Stimulated activated CD8-positive, alpha-beta memory T cell treated with anti-CD3 and anti-CD28 coated beads, Interleukin-15, amount 100 ng/mL, for 1 hour (primary cell): ENCODE measurements at places on chromosomes 11 and 22.

DNA sequence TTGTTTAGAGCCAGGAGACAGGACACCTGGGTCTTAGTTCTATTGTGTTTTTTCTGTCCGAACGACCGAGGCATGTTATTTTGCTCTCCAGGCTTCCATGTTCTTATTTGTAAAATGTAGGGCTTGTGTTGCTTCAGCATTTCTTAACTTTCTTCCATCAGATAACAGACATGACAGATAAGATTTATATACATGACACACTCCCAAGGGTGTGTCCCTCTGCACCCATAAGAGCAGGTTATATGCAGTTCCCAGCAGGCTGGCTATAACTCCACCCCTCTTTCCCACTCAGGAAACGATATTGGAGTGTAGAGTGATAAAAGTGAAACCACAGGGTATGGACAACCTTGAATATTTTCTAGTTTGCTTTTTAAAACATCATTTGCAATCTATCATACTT lies 65.8 kb downstream of the APIP start:
- no peak for DNase-seq

- no peak for DNase-seq
Measured at GRCh38 chr11:121281698-121282097, 10.9 kb upstream of the SC5D start.

- DNase-seq: no peak
Measured at GRCh38 chr11:83549984-83550667, 264.0 kb upstream of the CCDC90B start.

GRCh38 chr11:134636071-134636470 lies 224.0 kb upstream of the B3GAT1 start:
- DNase-seq: no peak

GRCh38 chr11:86176165-86176884 lies 68.2 kb upstream of the EED start:
- no peak for DNase-seq

- DNase-seq: no peak
Measured at GRCh38 chr11:1784761-1785650, 21.3 kb upstream of the CTSD start.
